ENCODE measurements at places on chromosomes 7 and 10. TPM values are rescaled to one million over a fixed set of nuclear protein-coding genes. Genes with fewer than 3 reads are reported as not detected.

The ERLIN1 gene
- total RNA-seq = 65.8 TPM

GRCh38 chr10:110456523-110457091 lies 41.1 kb upstream of the DUSP5 start:
- DNase-seq = peak; percentile 54

The GLI3 gene
- 13.5 TPM for total RNA-seq

The KCNMA1 gene
- 90.1 TPM for total RNA-seq

- no peak for DNase-seq
These were observed 6.9 kb upstream of the ZKSCAN1 start for GRCh38 chr7:100008525-100008924.

The NPY4R2 gene
- total RNA-seq = not detected

GRCh38 chr10:72692744-72692993 lies 726 bp downstream of the MCU start:
- no peak for DNase-seq

The UNCX gene
- total RNA-seq = not detected

DNA sequence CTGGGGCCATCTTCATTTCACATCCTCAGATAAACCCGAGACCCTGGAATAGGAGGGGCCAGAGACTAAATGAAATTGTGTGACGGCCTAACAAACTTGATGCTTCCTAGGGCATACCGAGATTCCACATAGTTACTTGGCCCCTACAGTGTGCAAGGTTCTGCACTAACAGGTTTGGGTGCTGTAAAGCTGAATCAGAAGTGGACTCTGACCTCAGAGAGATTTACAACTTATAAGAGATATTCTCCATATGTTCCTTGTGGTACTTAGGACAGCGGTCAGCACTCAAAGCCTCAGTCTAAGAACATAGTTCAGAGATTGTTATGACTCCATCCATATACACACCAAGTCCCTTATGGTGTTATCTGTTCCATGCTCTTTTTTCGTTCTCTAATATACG lies 55.1 kb upstream of the FHIP2A start:
- no peak for DNase-seq

The OIT3 gene
- total RNA-seq = not detected

DNA sequence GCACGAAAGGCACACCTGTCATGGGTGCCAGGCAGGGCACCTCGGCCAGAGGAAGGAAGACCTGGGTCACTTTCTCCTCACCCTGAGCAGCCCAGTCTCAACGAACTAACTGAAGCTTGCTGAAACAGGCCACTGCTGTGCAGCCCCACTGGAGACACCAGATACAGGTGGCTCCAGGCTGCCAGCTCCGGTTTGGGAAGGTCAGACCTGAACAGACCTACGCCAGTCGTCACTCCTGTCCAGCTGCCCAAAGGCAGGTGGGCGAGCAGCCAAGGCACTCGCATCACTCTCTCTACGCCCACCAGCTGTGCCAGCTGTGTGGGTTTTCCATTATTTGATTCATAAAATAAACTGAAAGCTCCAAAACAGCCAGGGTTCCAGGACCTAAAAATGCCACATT lies 256.1 kb downstream of the ZMYND11 start:
- no peak for DNase-seq

GRCh38 chr10:115827231-115828009 lies 445.6 kb downstream of the GFRA1 start:
- peak; percentile 53 for DNase-seq

- DNase-seq = no peak
These were observed 451.0 kb upstream of the ADARB2 start for GRCh38 chr10:2188371-2188770.

DNA sequence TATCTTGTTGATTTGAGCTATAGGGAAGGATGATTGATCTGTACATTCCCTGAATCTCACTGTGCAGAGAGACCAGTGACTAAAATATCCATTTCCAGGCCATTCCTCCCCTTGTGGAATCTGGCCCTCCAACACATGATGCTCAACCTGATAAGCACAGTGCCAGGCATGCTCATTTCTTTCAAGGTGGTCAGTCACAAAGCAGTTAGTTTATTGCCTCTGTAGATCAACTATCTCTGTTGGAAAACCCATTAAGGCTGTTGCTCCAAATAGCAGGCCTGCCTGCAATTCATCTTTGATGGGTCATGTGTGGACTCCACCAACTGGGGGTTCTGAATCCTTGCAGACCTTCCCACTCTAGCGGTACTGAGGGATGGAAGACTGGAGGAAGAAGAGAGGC lies 168.6 kb upstream of the FOXK1 start:
- no peak for DNase-seq

DNA sequence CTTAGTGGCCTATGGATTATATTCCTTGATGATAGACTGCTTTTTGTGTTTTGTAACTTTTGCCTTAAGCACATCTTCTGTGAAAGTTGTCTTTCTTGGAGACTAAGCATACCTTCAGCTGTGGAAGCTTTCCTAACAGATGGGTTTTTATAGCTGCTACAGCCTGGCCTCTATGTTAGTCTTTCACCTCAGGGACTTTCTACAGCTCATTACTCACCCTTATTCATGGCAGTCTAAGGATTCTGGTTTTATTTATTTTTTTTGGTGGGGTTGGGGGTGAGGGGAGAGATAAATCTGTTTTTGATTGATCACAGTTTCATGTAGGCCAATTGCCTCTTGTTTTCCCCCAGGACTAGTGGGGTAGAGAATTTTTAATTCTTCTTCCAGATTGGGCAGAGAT lies 219.9 kb downstream of the DKK1 start:
- no peak for DNase-seq

The CTAGE6 gene
- not detected for total RNA-seq

DNA sequence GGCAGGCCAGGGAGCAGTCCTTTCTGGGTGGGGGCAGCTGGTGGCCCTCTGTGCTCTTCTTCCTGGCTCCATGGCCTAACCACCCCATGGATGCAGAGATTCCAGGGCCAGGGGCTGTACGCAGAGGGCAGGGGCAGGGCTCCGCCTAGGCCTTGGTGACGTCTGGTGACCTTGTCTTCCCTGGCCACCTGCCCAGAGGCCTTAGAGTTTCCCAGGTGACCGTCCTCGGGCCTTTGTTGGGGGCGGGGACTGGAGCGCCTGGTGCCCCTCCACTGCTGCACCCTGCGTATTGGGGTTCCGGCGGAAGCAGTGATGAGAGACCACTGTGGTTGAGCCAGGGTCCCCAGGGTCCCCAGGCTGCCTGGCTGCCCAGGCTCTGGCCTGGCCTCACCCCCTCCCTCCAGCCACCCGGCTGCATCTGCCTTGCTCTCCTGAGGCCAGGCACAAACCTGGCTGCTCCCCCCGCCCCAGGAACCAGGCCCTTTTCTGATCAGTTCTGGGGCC lies 10.3 kb downstream of the PWWP2B start:
- DNase-seq = no peak

GRCh38 chr7:150357270-150357669 lies 11.4 kb upstream of the REPIN1 start:
- no peak for DNase-seq

The CPA5 gene
- not detected for total RNA-seq

- no peak for DNase-seq
These were observed 295.6 kb downstream of the DPP6 start for GRCh38 chr7:154347700-154348266.

GRCh38 chr7:148304083-148304335 lies 286.6 kb upstream of the C7orf33 start:
- no peak for DNase-seq

DNA sequence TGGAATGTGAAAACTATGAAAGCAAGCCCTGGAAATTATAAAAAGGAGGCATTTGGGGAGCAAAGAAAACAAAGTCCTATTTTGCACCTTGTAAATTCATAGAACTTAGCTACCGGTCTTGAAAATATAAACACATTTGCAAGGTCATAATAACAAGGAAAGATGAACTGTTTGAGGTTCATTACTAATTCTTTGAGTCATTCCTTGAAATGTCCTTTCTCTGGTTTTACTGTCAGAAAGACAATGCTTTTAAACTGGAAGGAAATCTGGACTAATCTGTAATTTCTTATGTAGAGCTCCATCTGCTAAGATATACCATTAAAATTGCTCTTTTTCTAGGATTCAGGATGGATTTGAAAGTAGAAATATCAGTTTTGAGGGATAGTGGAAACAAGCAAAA lies 1.4 kb downstream of the ERLIN1 start:
- DNase-seq = peak; percentile 17

- DNase-seq = no peak
These were observed 8.3 kb downstream of the CDK14 start for GRCh38 chr7:90604383-90604782.

GRCh38 chr7:155676052-155676451 lies 31.6 kb downstream of the RBM33 start:
- no peak for DNase-seq

GRCh38 chr10:45373576-45374349 lies at the start of gene ALOX5:
ALOX5 (plus strand) TSS chr10:45374216; CDS start chr10:45374280, 64 bp downstream.
- DNase-seq = no peak

The LRRC4 gene
- total RNA-seq = 1.4 TPM
